ENCODE measurements at places on chromosomes 5 and 9. TPM values are rescaled to one million over a fixed set of nuclear protein-coding genes. Genes with fewer than 3 reads are reported as not detected.
A peak's percentile ranks its signal among the peaks of the same experiment; 100 is the strongest.

The RLN1 gene
- 0.70 TPM for total RNA-seq

- no peak for DNase-seq
Observed at GRCh38 chr5:107867266-107867665, 196.5 kb upstream of the EFNA5 start.

DNA sequence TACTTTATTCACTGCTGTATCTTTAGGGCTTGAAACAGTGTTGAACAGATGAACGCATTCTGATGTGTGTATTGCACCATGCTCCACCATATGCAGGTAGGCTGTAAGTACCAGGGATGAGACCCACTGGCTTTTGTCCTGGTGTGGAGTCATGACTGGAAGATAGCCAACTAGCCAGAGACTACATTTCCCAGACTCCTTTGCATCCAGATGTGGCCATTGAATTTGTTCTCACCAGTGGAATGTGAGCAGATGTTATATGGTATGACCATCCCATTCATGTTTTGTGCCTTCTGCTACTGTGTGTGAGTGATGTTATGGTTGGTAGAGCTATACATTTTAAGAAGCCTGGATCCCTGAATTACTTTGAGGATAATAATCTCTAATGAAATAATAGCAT, 7.4 kb upstream of the FBXL7 start:
- DNase-seq, result no peak

DNA sequence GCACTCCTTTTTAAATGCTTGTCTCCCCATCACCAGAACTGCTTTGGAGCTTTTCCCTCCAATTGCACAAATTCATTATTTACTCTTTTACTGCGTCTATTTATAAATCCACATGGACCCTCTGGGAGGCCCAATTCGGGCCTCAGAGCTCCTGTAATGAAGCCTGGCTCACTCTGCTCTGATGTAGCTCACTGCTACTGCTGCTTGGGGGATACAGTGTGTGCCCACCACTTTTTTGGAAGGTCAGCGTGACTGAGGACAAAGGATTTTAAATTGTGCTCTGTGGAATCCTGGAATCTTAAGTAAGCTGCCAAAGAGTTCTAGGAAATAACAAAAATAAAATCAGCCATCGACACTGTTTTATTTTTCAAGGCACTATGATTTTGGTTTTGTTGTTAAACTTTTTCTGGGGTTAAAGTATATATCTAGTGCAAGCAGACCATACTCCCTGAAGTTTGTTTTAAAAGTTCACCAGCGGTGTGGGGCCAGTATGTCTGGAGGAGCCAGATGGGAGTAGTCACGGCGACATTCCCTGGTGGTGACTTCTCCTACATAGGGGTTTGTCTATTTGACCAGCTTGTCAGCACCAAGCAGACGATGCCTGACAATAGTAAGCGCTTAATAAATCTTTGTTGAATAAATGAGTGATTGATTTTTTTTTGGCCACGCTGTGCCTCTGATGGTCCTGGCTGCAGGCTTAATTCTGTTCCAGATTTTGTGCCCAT, 142.8 kb downstream of the TMEM38B start:
- DNase-seq, result no peak

GRCh38 chr9:98071737-98072136, 15.2 kb downstream of the NANS start:
- DNase-seq, result no peak

The FOXD4L5 gene
- total RNA-seq, result 0.27 TPM

DNA sequence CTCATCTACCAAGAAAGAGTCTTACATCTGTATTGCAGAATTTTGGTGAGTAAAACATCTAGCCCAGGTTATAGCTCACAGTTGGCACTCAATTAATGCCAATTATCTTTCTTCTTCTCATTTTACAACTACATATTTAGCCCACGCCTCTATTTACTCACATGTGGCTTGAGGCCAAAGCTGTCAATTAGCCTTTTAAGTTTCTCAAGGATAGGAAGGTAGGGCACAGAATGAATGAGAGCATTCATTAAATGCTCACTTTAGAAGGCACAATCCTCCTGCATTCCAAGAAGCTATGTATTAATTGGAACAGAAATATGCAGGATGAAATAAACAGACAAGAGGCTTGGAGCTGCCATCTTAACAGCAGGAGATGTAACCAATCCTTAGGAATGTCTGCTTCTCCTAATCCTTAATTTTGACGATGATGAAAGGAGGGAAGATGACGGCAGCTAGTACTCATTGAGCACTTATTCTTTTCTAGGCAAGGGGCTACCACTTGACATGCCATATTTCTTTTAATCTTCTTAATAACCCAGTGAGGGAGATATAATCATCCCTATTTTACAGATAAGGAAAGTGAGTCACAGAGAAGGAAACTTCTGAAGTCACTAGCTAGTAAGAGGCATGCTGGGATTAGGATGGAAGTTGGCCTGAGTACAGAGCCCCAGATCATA, 30.8 kb upstream of the PANK3 start:
- no peak for DNase-seq

- DNase-seq, result no peak
Observed at GRCh38 chr9:74804018-74804385, 83.7 kb downstream of the TRPM6 start.

The PRRX2 gene
- 6.2 TPM for total RNA-seq

DNA sequence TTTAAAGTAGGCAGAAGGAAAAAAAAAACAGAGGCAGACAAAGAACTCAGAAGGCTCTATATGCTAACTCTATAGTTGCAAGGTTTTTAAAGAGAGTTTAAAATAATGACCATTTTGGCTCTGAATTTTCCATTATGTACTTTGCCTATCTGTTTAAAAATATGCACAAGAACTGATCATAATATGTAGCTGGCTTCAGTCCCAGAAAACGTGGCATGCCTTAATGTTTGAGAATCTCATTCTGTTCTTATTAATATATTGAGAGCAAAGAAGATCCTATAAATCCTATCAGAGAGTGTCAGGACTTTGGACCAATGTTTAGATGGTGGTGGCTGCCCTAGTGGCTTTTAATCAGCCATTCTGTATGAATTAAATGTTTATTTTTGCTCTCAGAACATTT, 121.5 kb downstream of the JMY start:
- DNase-seq, result no peak

- no peak for DNase-seq
Observed at GRCh38 chr9:134594078-134594941, 47.3 kb upstream of the COL5A1 start.

GRCh38 chr5:179140293-179140692, 80.1 kb downstream of the ZNF354C start:
- no peak for DNase-seq

GRCh38 chr5:159797261-159797970, 118.9 kb upstream of the ADRA1B start:
- no peak for DNase-seq

GRCh38 chr9:122076117-122076516, 17.0 kb downstream of the TTLL11 start:
- DNase-seq, result no peak

DNA sequence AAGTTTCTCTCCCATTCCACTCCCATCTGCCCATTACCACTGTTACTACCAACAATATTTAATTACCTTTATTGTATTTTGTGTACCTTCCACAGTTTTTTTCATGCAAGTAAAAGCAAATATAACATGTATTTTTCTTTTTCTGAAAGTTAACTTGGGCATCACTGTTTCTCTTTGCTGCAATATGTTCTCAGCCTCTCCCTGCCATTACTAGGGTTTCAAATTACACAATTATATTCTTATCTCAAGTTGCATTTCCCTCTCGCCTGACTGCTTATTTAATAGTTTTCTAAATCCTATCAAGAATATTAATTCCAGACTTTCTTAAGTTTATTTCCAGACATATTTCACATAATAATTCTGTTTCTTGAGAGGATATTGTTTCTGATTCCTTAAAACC, 46.9 kb upstream of the GAS1 start:
- no peak for DNase-seq

The CDKN2A gene
- 5.4 TPM for total RNA-seq

GRCh38 chr5:39164529-39165402, 54.6 kb downstream of the FYB1 start:
- no peak for DNase-seq

The GRXCR2 gene
- not detected for total RNA-seq

GRCh38 chr5:173660481-173661280, 44.2 kb upstream of the BOD1 start:
- no peak for DNase-seq

DNA sequence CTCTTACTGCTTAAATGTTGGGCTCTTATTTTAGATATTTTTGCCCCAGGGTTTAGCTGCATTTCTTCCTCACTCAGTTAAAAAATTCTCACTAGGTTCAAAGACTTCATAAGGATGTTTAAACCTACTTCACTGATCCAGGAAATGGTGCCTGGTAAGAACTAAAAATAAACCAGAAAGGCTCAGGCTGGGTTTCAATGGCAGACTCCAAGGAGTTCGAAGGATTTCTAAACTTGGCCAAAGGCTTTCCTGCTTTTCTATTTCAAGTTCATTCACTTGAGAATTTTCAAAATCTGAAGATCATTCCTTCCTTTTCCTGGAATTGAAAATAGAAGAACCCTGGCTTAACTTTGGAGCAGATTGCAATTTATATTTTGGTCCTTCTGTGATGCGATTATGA, 193.0 kb upstream of the MAP1B start:
- DNase-seq, result no peak

GRCh38 chr5:135457424-135458071, 5.4 kb upstream of the TIFAB start:
- peak; percentile 36 for DNase-seq

DNA sequence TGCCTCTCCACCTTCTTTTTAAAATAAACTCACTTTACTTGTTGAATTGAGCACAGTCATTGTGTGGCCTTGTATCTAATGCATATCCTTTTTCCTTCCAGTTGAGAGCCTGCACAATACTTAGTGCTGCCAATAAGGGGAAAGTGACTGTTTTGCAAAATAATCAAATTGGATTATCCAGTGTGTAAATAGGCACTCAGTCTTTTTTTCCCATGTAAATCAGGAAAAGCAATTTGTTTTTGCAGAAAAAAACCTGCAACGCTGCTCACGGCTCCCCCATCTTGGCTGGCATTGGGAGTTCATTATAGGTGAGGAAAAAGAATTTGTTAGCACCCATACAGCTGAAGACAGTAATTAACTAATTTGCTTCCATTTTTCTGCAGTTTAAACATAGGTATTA, 299.9 kb downstream of the CSNK1G3 start:
- no peak for DNase-seq

The FAF2 gene
- 47.3 TPM for total RNA-seq

- no peak for DNase-seq
Observed at GRCh38 chr5:72906806-72907205, 49.0 kb upstream of the FCHO2 start.

DNA sequence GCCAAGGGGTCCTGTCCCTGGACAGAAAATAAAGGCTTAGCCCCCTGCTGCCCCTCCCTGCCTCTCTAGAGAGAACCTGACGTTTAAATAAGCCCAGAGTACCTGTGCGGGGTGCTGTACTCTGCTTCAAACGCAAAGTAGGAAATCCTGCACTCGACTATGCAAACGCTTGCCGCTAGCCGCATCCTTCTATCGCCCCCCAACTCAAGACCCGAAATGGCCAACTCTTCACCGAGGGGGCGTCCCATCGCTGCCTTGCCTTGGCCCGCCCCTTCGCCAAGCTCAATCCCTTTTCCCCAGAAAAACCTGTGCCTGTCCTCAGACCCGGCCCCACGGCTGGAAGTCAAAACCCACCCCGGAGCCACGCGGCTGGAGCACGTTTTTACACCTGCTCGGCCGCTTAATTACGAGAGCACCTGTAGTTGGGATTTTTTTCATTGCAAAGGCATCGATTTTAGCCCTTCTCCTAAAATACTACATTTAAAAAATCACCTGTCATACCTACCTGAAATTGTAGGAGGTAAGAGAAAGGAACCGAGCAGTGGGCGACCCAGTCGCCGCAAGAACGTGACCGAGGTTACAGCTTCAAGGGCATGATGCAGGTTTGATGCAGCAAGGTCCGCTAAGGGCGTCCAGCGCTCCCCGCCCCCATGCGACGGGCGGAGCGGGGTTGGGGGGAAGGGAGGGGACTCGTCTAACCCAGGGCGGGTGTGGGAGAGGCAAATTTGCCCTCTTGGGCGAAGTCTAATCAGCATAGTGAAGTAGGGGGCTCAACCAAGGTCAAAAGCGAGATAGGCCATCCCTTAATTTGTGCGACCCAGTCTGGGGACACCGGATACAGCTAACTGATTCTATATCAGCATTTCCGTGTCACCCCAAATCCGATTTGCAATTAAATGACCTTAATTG, 3.5 kb downstream of the ELAVL2 start:
- DNase-seq, result no peak

- DNase-seq, result no peak
Observed at GRCh38 chr9:68912561-68912960, 101.4 kb downstream of the PRKACG start.

DNA sequence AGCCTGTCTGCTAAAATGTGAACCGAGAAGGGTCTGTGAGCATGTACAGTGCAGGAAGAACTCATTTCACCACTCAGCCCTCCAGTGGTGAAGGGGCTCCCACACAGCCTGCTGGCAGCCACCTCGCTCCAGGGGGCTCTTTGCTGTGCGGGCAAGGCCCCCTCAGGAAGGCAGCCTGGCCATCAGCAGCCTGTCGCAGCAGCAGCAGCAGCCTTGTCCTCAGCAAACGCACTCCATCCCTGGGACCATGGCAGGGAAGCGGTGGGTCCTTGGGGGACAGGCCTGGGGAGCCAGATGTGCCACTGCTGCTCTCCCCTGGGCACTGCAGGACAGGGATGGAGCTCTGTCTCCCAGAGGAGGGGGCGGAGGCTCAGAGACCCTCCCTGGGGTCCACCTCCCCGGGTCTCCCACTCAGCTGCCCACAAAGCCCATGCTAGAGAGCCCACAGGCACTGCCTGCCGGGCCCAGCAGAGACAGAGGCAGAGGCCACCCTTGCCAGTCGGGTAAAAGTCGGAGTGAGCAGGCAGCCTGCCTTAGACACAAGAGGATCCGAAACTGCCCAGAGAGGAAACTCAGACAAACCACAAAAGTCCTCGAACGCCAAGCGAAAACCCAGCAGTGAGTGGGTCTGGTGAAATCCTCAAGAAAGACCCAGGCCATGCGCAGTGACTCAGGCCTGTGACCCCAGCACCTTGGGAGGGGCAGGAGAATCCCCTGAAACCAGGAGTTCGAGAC, 8.0 kb downstream of the BRD3 start:
- DNase-seq, result no peak

- no peak for DNase-seq
Observed at GRCh38 chr5:39799242-39799641, 374.5 kb upstream of the DAB2 start.

GRCh38 chr5:133460172-133460758, 152.1 kb downstream of the FSTL4 start:
- DNase-seq, result peak; percentile 12

DNA sequence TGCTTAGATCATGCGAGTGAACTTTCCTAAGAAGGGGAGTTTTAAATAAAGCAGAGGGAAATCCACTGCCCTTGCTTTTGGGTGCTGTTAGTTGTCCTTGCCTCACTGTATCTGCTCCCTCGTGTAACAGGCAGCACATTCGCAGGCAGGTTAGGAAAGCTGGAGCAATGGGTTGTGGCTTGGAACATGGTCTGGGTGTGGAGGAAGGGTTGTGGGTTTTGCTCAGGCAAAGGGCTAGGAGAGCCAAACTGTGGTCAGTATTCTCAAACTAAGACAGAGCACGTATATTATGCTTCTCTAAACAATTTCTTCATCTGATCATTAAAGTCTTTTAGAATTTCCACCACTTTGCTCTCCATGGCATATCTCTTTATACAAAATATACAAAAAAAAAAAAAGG, 135.7 kb downstream of the FANCC start:
- no peak for DNase-seq
